Tibial nerve (tissue), 4 donors: ENCODE measurements at places on chromosomes 5 and 9.

DNA sequence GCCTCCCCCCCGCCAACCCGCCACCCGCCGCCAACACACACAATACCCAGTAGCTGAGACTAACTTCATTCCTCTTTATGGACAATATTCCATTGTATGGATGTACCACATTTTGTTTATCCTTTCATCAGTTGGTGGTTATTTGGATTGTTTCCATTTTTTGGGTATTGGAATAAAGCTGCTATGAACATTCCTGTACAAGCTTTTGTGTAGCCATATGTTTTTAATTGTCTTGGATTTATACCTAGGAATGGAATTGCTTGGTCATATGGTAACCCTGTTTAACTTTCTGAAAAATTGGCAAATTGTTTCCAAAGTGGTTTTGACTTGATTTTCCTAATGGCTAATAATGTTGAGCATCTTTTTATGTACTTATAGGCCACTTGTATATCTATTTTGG, 4.9 kb upstream of the UBTD2 start:
- DNase-seq: no peak

DNA sequence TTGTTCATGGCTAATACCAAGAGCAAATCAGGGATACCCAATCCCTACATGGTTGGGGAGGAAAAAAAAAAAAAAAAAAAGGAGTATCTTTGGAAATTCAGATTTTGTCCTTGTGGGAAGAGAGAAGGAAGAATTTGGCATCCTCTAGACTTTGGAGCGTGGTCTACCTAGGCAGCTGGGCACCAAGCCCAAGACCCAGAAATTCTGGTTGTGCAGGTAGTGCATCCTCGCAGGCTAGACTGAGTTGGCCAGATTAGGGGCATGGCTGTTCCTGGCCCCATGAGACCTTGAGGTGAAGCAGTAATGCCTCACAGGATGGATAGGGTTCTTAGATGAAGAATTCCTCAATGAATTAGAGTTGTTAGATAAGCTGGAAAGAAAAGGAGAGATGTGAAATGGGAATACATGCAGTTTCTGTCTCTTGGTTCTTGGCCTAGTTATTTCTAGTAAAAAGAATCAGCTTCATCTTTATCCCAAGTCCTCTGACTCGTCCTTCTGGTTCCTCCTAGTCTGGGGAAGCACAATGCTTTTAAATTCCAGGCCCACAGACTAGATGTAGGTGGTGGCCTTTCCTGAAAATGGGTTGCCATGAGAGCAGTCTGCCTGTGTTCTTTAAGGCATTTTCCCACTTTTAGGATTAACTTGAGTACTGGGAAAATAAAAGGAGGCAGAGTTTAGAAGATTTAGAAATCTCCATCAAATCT, 140.5 kb upstream of the RUSC2 start:
- no peak for DNase-seq

GRCh38 chr5:107672211-107673038, 1.7 kb upstream of the EFNA5 start:
- peak; percentile 41 for DNase-seq

DNA sequence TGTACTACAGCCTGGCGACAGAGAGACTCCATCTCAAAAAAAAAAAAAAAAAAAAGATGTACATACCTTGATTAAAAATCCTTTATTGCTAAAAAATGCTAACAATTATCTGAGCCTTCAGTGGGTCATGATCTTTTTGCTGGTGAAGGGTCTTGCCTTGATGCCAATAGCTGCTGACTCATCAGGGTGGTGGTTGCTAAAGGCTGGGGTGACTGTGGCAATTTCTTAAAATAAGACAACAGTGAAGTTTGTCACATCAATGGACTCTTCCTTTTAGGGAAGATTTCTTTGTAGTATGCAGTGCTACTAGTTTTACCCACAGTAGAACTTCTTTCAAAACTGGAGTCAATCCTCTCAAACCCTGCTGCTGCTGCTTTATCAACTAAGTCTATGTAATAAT, 33.9 kb upstream of the OTULINL start:
- no peak for DNase-seq

- DNase-seq: no peak
These were observed 119.9 kb downstream of the ADAMTS2 start for GRCh38 chr5:179225387-179225786.

- DNase-seq: no peak
These were observed 303.0 kb upstream of the PDE4D start for GRCh38 chr5:60196385-60197113.

- no peak for DNase-seq
These were observed 12.2 kb downstream of the KLF9 start for GRCh38 chr9:70402213-70402612.

GRCh38 chr5:124725040-124725434, 21.4 kb downstream of the ZNF608 start:
- DNase-seq: no peak

GRCh38 chr9:130732793-130733221, 39.2 kb downstream of the EXOSC2 start:
- DNase-seq: no peak

- DNase-seq: no peak
These were observed 482.2 kb upstream of the PAPPA start for GRCh38 chr9:115671236-115671962.

DNA sequence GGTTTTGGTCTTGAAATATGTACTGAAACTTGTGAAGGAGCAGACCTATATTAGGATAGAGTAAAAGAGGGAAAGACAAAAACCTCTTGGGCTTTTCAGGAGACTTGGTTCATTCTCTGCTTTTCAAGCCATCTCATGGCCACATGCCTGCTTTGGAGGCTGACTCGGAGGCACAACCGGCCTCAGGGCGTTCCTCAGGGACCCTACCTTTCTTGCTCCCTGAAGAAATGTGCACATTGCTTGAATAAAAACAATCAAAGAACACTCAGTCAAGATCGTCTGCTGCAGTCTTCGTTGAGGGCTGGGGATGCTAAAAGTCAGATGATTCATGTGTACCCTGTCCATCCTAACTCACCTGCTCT, 994 bp downstream of the IRGM start:
- no peak for DNase-seq

DNA sequence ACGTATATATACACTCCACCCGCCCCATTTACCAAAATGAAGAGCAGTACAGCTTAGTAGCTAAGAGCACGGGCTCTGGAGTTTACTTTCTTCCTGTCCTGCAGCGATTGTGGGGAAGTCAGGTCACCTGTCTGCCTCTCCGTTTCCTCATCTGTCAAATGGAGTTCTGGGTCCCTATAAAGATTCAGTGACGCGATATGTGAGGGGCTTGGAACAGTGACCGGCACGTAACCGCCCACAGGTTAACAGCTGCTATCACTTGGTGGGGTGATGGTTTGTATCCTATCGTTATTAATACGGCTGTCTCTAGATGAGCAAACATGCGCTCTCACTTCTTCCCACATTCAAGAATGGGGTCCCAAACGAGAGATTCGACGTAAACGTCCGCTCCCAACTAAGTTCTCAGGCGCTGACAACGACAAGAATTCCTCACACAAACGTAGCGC, 426 bp downstream of the FAM114A2 start:
- no peak for DNase-seq

GRCh38 chr9:75438716-75439115, 350.4 kb downstream of the OSTF1 start:
- no peak for DNase-seq

DNA sequence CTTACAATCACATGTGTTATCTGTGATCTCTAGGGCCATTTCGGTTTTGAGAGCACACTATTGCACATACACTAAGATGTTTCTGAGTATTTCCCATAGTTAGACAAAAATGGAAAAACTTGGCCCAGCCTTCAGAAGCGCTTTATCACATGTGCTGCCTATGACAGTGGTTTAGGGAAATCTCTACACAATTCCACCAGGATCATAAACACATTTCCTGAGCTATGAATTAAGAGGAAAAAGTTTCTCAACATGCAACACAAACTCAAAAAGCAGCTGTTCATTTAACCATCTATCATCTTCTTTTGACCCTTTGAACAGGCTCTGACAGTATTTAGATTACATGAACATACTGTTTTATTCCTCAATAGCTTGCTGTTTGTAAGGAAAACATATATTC, 15.1 kb downstream of the FGF1 start:
- DNase-seq: no peak

GRCh38 chr5:179405426-179406030, 60.3 kb upstream of the ADAMTS2 start:
- DNase-seq: no peak

- peak; percentile 93 for DNase-seq
These were observed 27.0 kb upstream of the ANXA2R start for GRCh38 chr5:43066799-43067741.

GRCh38 chr9:36319806-36320205, 61.6 kb upstream of the GNE start:
- DNase-seq: no peak

DNA sequence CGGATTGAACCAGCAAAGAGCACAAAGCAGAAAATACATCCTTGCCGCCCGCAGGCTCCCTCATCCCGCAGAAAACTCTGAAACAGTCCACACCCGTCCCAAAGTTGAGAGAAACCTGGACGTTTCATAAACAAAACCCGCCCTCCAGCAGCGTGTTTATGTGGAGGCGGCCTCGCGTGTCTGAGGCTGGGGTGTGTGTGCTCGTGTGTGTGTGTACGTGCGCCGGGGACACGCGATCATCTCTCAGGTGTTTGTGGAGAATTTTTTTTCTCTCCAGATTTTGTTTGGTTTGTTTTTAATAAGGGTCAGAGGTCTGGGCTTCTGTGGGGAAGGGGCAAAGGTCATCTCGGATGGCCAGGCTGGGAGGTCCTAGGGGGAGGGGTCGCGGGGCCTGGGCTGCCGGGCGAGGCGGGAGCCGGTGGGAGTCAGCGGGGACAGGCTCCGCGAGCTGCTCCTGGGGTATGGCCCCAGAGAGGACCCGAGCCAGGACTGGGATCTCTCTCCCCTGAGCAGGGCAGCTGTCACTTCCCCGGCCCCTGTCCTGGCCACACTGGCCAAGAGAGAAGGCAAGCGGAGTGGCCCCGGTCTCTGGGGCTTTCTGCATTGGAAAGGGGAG, 206.4 kb downstream of the C9orf50 start:
- DNase-seq: no peak

DNA sequence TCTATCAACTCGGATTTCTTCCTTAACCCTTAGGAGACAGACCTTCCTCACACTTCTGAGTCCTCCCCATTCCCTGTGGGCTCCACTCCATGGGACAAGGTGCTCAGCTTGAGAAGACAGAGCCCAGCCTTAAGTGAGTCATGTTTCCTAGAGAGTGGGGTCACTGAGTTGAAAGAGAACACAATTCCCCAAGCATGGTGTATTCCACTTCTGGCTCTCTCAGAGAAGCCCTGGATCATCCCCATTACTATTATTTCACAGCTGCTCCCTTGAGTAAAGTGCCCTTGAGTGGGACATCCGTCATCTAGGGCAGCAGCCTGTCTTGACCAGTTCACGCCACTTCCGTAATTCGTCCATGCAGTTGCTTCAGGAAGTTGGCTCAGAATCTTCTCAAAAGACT, 604.8 kb downstream of the BNC2 start:
- no peak for DNase-seq

DNA sequence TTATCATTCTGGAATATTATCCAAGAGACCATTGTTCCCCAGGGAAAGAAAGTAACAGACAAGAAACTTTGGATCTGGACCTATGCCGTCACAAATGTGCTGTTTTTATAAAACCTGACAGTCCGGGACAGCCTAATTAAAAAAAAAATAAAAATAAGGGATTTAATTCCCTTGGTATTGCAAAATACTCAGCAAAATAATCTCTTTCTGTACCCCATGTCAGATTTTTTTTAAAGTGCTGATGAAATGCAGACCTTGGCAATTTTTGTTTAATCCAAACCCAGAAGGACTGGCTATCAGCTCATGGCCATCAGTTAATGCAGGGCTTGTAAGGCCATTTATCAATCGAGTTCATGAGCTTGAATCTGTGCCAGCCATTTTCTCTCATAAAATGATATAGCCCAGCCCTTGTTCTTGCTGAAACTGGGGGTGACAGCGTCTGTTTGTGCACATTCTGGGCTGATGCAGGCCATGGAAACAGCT, 162.7 kb upstream of the S1PR3 start:
- DNase-seq: no peak

DNA sequence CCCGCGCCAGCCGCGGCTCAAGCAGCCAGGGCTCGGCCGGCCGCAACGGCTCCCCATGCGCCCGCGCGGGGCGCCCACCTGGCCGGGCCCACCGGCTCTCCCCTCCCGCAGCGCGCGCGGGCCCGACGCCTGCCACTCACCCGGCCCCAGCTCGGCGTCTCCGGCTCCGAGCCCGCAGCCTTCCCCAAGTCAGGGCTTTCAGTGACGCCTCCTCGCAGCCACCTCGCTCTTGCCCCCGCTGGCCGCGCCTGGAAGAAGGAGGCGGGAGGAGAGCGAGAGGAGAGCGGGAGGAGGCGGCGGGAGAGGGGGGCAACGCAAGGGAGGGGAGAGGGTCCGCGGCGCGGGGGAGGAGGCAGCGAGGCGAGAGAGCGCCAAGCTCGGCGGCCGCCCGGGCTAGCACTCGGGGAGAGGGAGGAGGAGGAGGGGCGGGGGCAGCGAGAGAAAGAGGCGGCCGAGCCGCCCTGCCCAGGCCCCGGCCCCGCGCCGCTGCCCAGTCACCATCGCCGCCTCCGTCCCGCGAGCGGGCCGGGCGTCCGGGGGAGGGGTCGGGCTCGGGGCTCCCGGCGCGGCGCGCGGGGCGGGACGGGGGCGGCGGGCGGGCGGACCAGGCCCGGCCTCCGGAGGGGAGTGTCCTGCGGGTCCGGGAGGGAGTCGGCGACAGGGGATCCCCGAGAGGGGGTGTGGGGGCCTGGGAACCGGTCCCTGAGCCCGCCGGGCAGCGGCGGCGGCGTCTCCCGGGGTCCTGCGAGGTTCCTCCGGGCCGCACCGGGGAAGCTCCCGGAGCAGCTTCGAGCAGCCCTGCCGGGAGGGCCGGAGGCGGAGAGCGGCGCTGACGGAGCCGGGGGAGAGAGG, at the start of gene LHFPL2:
Gene LHFPL2, minus strand, starts transcription at position 414 of the 852 bp plus-strand sequence. CDS start 138,559 bp downstream, outside the sequence.
- DNase-seq: peak; percentile 63

GRCh38 chr9:76296561-76297310, 97.5 kb downstream of the RFK start:
- no peak for DNase-seq

DNA sequence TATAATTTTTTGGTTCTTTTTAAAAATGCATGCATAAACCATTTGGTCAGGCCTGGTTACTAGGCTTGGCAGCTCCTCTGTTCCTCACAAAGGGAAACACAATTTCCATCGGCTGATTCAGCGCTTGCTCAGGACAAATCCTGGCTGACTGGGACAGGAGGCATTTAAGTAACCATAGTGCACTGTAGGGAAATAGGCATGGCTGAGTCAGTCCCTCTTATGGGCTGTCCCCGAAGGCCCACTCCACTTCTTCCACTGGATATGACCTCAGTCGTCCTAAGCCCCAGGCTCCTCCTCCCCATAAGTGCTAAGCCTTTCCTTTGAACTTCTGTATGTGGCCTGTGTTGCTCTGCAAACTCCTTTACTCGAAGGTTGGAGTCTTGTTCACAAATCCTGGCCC, 71.2 kb upstream of the GLIS3 start:
- DNase-seq: no peak

- DNase-seq: no peak
These were observed 25.6 kb downstream of the CAMK2A start for GRCh38 chr5:150263801-150264621.

DNA sequence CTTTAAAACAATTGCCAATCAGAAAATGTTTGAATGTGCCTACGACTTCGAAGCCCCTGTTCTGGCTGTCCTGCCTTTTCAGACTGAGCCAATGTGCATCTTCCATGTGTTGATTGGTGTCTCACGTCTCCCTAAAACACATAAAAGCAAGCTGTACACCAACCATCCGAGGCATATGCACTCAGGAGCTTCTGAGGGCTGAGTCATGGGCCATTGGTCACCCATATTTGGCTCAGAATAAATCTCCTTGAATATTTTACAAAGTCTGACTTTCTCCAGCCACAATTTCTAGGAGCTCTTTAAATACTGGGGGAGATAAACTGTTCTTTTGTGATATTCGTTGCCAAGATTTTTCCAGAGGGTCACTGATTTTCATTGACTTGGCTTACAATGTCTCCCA, 53.9 kb downstream of the C9orf57 start:
- no peak for DNase-seq
